ENCODE measurements at places on chromosomes 13 and 19.

DNA sequence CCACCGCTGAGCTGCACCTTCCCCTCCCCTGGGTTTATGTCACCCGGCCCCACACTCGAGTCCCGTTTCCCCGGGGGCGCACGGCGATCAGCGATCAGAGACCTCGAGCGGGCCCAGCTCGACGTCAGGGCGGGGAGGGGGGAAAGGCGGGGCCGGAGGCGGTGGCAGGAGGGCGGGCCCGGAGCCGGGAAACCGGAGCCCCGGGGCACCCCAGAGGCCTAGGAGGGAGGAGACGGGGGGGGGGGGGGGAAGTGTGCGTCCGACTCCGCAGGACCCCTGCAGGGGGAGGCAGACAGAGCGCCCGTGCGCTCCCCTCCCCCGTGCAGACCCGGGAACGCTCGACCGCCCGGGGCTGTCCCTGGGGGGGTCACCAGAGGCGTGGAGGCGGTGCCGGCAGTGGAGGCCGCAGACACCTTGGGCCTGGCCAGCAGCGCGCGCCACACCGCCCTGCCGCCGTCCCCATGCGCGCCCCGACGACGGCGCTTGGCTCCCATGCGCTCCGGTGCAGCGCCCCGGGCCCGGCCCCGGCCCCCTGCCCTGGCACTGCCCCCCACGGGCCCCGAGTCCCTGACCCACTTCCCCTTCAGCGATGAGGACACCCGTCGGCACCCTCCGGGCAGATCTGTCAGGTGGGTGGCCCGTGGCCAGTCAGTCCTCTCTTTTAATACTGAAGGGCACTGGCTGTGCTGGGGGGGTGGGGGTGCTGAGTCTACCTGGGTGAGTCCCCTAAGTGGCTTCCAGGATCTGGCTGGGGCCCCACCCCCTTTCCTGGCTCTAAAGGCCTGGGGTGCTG is 11.8 kb downstream of the PDE4A start:
- DNase-seq: peak; percentile 84

DNA sequence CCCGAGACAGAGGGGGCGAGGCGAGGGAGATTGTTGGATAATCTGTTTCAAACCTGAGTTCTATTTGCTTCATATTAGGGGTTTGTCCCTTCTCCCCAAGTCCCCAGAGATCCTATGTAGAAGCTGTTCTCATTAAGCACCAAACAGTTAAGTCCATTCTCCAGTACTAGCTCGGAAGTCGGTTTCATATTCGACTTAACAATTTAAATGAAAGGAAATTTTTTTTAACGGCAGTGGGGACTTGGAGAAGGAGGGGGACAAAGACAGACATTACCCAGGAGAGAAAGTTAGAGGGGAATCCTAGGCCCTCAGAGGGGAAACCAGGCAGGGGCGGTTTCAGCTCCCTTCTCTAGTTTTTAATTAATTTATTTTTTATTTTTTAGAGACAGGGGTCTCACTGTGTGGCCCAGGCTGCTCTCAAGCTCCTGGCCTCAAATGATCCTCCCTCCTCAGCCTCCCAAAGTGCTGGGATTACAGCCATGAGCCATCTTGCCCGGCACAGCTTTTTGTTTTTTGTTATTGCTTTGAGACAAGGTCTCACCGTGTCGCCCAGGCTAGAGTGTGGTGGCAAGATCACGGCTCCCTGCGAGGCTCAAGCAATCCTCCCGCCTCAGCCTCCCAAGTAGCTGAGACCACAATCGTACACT is 13.7 kb upstream of the TLE2 start:
- DNase-seq: no peak

DNA sequence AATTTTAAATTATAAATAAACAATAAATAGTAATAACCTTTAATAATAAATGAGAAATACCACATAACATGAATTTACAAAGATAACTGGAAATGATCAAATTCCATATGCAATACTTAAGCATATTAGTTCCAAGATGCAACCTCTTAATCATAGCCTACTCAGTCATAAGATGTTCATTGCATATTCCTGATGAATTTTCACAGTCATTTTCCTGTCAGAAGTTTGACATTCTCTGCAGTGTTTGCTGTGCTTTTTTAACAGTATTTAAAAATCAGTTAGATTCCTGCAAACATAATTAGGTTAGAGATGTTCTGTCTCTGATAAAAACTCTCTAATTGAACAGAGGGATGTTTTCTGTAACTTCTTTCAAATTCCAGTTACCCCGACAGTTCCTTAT is 28.6 kb upstream of the HTR2A start:
- DNase-seq: no peak

DNA sequence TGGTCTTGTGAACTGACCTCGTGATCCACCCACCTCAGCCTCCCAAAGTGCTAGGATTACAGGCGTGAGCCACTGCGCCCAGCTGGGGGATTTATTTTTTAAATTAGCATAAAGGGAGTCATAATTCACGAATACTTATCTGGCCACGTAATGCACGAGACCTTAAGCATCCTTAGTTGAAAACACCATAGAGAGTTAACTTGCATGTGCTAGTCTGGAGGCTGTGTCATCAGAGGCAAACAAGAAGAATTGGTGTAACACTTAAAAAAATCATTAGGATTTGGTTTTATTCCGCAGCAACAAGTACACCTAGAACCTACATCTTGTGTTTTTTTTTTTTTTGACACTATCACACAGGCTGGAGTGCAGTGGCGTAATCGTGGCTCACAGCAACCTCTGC is 19.1 kb downstream of the KLF5 start:
- DNase-seq: no peak

- DNase-seq: peak; percentile 37
Measured at GRCh38 chr13:46831588-46832194, 34.7 kb upstream of the ESD start.

Data from CD4-positive, alpha-beta T cell treated with Interleukin-12 subunit alpha and Interleukin-12 subunit beta, for 1 hour (primary cell).